ENCODE measurements at places on chromosomes 16 and 17. TPM values are rescaled to one million over a fixed set of nuclear protein-coding genes. Genes with fewer than 3 reads are reported as not detected.
A peak's percentile ranks its signal among the peaks of the same experiment; 100 is the strongest.

ZNF385C gene
- 0.19 TPM for total RNA-seq

PPY gene
- not detected for total RNA-seq

GRCh38 chr16:11315510-11315909 is 29.7 kb upstream of the RMI2 start:
- DNase-seq = no peak

- DNase-seq = no peak
Measured at GRCh38 chr16:87575027-87575804, 27.1 kb upstream of the JPH3 start.

DNA sequence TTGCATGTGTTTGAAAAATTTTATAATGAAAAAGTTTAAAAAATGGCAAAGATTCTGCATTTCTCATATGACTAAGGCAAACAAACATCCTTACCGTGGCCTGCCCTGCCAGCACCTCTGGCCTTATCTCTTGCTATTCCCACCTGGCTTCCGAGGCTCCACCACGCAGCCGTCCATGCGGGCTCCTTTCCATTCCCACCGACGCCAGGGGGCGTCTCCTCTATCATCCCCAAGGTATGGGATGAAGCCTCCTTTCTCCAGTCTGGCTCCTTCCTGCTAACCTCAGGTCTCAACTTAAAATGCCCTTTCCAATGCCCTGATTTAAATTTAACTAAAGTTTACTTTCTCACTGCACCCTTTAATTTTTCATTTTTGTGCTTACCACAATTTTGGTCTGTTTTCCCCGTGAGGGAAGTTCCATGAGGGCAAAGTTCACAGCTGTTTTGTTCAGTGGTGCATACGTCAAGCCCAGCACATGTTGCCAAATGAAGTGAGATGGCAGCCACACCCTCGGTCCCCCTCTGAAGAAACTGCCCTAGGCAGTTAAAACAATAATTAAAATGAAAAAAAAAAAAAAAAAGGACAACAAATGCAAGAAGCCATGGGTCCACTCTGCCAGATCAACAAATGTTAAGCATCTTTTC is 13.3 kb upstream of the SDK2 start:
- DNase-seq = peak; percentile 52

KRTAP9-1 gene
- total RNA-seq = not detected

UBFD1 gene
- 42.4 TPM for total RNA-seq

Measured in liver (tissue), 10 donors.